Left renal pelvis (tissue), 4 donors: ENCODE measurements at places on chromosomes 11 and 22. TPM values are rescaled to one million over a fixed set of nuclear protein-coding genes. Genes with fewer than 3 reads are reported as not detected.
A peak's percentile ranks its signal among the peaks of the same experiment; 100 is the strongest.

GRCh38 chr22:32712644-32713355 lies 88.7 kb upstream of the TIMP3 start:
- DNase-seq, result no peak

DNA sequence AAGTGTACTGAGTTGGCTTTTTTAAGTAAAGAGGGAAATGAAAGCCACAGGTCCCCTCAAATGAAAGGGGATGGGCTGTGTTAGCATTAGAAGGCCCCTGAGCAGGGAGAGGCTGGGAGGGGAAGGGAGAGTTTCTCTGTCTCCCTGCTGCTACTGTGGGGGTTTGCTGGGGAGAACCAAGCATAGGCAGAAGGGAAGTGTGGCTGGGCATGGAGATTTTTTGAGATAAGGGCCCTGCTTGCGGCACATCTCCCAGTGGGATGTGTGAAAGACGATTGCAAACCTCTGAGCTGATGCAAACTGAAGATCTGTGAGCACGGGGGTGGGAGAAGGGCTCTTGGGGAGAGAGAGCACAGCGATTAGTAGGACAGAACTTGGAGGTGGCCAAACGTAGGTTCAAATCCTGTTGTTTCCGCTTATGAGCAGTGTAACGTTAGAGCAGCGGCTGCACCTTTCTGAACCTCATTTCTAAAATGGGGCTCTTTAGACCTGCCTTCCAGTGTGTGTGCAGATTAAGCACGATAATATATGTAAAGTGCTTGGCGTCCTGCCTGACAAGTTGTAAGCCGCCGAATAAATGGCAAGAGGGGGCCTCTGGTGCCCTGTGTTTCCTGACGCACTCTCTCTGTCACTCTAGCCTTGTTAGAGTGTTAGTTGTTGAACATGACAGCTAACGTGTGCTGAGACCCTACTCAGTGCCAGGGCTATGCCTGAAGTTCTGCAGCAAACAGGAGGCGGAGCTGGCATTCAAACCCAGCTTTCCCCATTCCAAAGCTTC lies 122.3 kb downstream of the GRIK4 start:
- DNase-seq, result no peak

GRCh38 chr22:41713004-41713403 lies 13.7 kb downstream of the MEI1 start:
- DNase-seq, result no peak

GRCh38 chr11:11521306-11522002 lies 100.4 kb downstream of the GALNT18 start:
- DNase-seq, result no peak

DNA sequence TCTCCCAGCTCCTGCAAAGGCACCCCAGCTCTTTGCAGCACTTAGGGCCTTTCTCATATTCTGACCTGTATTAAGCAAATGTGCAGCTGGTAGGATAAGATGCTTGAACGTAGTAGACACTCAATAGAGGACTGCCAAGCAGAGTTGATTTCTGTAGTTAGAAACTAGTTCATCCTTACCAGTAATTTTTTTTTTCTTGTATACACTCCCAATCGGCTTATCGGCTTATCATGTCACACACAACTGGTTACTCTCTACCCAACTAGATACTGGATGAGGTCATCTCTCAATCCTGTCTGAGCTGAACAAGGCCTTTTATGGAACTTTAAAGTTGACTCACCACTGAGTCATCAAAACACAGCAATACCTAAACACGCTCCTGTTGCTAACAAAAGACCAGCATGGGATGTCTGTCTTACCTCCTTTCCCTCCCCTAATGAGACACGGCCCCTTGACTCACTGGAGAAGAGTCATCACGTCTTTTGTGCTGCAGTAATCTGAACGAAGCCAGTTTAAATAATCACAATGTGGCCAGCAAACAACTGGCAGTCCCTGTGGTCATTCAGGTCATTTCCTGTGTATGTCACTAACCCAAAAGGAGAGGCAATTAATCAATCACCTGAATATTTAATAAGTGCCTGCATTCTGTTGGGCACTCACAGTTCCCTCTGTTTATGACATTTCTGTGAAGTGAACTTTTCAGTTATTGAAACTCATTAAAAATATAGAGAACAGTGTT lies 7.5 kb upstream of the WEE1 start:
- no peak for DNase-seq

CECR2 gene
- 6.4 TPM for polyA plus RNA-seq

DNA sequence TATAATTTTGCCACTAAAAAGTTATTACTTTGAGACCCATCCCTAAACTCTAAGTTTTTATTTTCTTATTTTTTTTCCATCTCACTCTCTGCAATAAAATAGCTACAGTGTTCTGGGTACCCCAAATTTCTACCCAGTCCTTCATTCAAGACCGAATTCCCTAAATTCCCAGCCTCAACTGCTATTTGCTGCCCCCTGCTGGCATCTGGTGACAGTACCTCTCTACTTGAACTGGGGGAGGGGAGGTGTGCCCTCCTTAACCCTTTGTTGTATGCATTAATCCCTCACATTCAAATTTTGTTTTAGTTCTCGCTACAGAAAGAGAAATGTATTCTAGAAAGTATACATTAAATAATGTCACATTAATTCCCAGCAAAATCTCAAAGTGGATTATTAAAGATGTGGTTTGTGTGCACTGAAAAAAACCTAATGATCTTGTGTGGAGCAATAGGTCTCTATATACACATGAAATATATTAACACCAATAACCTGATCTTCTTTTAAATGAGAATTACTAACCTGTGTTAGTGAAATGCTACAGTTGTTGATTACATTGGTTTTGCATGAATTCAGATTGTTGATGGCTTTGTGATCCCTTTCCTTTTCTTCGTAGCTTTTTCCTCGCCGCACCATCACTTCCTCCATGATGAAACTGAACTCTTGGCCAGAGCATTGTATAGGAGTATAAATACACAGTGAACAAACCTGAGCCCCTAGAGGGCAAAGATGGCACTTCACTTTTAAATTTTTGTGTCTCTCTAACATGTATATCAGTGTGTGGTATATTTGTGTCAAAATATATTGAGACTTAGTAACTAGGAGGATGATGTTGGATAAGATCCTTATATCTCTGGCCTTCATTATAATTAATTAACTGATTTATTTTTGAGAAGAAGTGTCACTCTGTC lies 590.0 kb downstream of the METTL15 start:
- DNase-seq, result peak; percentile 36

DNA sequence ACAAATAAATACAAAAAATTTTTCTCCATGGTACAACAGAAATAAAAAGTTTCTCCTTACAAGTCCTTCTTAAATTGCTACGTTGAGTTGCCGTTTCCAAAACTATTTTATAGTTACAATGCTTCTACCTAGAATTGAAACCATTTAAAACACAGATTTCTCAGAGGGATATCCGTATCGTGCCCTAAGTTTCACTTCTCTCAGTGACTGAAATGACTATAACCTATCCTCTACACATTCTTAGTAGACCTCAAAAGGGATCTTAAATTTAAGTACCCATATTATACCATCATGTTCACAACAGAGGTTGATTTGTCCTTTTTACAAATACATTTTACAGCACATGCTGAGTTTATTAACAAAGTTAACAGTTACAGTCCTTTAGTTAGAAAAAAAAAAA lies 44.1 kb downstream of the USP28 start:
- DNase-seq, result no peak

DNA sequence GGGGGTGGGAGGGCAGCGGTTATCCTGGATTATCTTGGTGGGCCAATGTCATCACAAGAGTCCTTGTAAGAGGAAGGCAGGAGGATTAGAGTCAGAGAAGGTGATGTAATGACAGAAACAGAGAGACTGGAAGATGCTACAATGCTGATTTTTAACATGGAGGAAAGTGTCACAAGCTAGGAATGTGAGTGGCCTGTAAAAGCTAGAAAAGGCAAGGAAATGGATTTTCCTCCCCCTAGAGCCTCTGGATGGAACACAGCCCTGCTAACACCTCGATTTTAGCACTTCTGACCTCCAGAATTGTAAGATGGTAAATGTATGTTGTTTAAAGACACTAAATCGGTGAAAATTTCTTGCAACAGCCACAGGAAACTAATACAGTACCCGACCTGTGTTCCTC lies 109.3 kb downstream of the MN1 start:
- DNase-seq, result no peak
